Upper lobe of right lung (tissue), 1 donor: ENCODE measurements at places on chromosomes 4 and X. TPM values are rescaled to one million over a fixed set of nuclear protein-coding genes. Genes with fewer than 3 reads are reported as not detected.

- H3K36me3 ChIP-seq: no peaks in the 10 kb centered on the region
- no peak overlapping the region for H3K4me3 ChIP-seq
- H3K27me3 ChIP-seq: no peaks in the 10 kb centered on the region
These were observed 1248.7 kb downstream of the PCDH7 start for GRCh38 chr4:31968842-31969241.

GRCh38 chr4:26194764-26195163 lies 126.0 kb upstream of the RBPJ start:
- H3K27ac ChIP-seq: no peak overlapping the region
- H3K4me3 ChIP-seq: no peak overlapping the region
- H3K4me1 ChIP-seq: no peaks in the 10 kb centered on the region
- no peaks in the 10 kb centered on the region for H3K27me3 ChIP-seq
- no peaks in the 10 kb centered on the region for H3K36me3 ChIP-seq
- DNase-seq: no peak

GRCh38 chrX:18098763-18099162 lies 121.9 kb downstream of the BEND2 start:
- no peaks in the 10 kb centered on the region for H3K36me3 ChIP-seq
- H3K4me3 ChIP-seq: no peak overlapping the region
- no peak overlapping the region for H3K27ac ChIP-seq

DNA sequence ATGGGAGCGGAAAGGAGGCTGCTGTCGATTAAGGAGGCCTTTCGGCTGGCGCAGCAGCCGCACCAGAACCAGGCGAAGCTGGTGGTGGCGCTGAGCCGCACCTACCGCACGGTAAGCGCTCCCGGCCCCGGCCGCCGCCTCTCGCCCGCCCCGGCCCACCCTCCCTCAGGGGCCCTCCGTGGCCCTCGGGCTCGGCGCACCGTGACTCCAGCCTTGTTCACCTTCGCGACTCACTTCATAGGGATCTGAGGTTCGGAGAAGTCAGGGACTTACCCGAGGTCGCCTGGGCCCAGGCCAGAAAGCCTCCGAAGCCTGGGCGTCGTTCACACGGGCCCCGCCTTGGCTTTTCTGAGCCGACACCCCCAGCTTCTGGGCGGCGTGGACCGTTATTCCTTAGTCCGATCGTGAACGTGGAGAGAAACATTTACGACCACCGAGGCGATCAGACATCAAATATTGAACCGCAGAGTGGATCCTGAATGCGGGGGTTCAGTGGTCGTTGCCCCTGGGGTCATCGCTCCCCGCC lies 362 bp downstream of the NCAPG start:
- H3K27me3 ChIP-seq: no peaks in the 10 kb centered on the region
- peaks cover 37% of the 10 kb centered on the region for H3K4me1 ChIP-seq
- H3K4me3 ChIP-seq: peak overlapping the region; percentile 79
- no peaks in the 10 kb centered on the region for H3K36me3 ChIP-seq
- DNase-seq: no peak

DNA sequence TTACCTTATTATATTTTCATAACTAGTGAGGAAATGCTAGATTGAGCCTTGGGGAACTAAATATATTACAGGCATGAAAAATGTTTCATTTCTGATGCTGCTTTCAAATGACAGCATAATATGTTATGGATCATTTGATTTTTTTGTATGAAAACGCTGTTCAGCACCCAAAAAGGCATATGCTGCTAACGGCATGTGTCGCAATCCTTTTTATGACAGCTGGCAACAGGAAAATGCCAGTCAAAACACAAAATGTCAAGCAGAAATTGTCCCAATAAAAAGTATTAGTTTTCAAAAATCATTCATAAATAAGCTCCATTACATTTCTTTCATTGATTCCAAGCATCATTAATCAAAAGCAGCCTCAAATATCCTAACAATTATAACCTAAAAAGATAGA lies 1244.5 kb downstream of the PCDH7 start:
- no peaks in the 10 kb centered on the region for H3K4me1 ChIP-seq
- no peak for DNase-seq
- H3K27ac ChIP-seq: no peak overlapping the region
- H3K4me3 ChIP-seq: no peak overlapping the region
- no peaks in the 10 kb centered on the region for H3K27me3 ChIP-seq

GRCh38 chr4:165095291-165095690 lies 17.4 kb downstream of the TMEM192 start:
- no peak for DNase-seq
- no peaks in the 10 kb centered on the region for H3K27me3 ChIP-seq
- no peaks in the 10 kb centered on the region for H3K4me1 ChIP-seq
- H3K4me3 ChIP-seq: no peak overlapping the region
- H3K27ac ChIP-seq: no peak overlapping the region
- H3K36me3 ChIP-seq: peaks cover 73% of the 10 kb centered on the region

DNA sequence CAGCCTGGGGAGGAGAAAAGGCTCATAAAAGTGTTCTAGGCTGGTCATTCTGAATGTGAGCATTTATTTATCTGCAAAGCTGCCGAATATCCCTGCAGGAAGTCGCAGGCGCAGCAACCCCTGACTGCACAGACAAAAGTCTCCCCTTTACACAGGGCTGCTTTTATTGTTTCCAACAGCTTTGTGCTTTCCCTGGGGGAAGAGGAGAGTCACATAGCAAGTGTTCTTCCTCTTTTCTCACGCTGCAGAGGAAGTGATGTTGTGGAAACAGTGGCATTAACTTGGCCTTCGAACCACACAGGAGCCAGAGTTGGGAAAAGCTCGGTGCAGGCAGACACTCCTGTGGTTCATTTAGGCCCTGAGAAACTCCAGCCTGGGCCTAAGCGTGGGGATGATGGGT lies 81.5 kb upstream of the BCOR start:
- no peak overlapping the region for H3K27ac ChIP-seq
- peaks cover 5% of the 10 kb centered on the region for H3K4me1 ChIP-seq
- H3K27me3 ChIP-seq: no peaks in the 10 kb centered on the region

GRCh38 chr4:3136454-3136853 lies 62.0 kb downstream of the HTT start:
- no peaks in the 10 kb centered on the region for H3K27me3 ChIP-seq
- DNase-seq: no peak
- H3K36me3 ChIP-seq: peaks cover 94% of the 10 kb centered on the region
- H3K4me1 ChIP-seq: peaks cover 7% of the 10 kb centered on the region
- no peak overlapping the region for H3K4me3 ChIP-seq

- no peak overlapping the region for H3K27ac ChIP-seq
- H3K4me3 ChIP-seq: no peak overlapping the region
- no peaks in the 10 kb centered on the region for H3K27me3 ChIP-seq
- DNase-seq: no peak
These were observed 13.4 kb upstream of the STK32B start for GRCh38 chr4:5037553-5038551.

- no peaks in the 10 kb centered on the region for H3K36me3 ChIP-seq
- H3K27ac ChIP-seq: no peak overlapping the region
- DNase-seq: no peak
- no peaks in the 10 kb centered on the region for H3K27me3 ChIP-seq
- H3K4me1 ChIP-seq: no peaks in the 10 kb centered on the region
These were observed 441.6 kb upstream of the PITX2 start for GRCh38 chr4:111064342-111064993.

DNA sequence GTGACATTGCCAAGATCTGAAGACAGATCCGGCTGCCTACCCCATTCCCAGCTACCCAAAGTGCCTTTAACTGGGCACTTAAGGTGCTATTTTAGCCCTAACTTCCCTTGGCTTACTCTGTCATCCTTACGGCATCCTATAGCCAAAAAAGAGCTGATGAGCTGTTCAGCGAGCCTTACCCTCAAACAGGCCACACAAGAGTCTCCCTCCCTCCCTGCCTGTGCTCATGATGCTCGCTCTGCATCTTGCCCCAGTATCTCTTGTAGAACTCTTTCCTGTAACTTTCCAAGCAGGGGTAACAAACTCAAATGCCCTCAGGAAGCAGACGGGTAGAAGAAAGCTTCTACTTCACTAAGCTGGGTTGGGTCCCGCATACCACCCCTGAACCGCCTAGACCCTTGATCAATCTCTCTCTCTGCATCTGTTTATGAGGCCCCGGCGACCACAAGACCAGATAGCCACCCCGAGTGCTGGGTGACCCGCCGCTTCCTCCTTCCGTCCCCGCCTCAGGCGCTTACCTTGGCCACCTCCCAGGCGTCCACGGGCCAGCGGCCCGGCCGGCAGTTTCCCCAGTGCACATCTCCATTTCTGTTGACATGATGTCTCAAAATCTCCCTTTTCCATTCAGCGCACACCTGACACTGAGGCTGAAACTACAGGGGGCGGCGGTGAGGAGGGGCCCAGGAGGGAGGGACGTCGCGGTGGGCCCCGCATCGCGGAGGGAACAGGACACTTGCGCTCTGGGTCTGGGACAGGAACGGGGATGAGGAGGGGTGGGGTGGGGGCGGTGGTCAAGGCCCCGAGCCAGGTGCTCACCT lies 663 bp downstream of the CXorf38 start:
- peaks cover 16% of the 10 kb centered on the region for H3K4me1 ChIP-seq
- H3K27me3 ChIP-seq: no peaks in the 10 kb centered on the region
- H3K36me3 ChIP-seq: no peaks in the 10 kb centered on the region

GRCh38 chrX:50812995-50813842 lies 775 bp downstream of the SHROOM4 start:
- peak; percentile 69 for DNase-seq
- peak overlapping the region; percentile 58 for H3K4me3 ChIP-seq
- no peaks in the 10 kb centered on the region for H3K4me1 ChIP-seq
- peak overlapping the region; percentile 77 for H3K27ac ChIP-seq
- no peaks in the 10 kb centered on the region for H3K36me3 ChIP-seq

DNA sequence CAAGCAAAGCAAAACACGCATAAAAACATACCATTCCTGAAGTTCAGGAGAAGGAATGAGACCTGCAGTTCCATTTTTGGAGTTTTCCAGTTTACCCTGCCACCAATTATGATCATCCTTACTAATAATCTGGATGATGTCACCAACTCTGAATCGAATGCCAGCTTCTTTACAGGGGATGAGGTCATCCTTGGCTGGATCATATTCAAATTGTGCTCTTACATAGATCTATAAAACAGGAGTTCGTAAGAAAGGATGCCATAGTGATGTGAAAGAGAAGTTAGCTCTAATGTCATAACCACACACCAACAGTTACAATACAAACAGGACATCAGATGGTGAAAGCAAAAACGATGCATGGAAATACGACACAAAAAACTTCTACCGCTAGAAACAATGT lies 106.5 kb downstream of the NYX start:
- no peaks in the 10 kb centered on the region for H3K36me3 ChIP-seq
- no peak for DNase-seq
- H3K27me3 ChIP-seq: no peaks in the 10 kb centered on the region
- H3K27ac ChIP-seq: no peak overlapping the region
- H3K4me3 ChIP-seq: no peak overlapping the region

DNA sequence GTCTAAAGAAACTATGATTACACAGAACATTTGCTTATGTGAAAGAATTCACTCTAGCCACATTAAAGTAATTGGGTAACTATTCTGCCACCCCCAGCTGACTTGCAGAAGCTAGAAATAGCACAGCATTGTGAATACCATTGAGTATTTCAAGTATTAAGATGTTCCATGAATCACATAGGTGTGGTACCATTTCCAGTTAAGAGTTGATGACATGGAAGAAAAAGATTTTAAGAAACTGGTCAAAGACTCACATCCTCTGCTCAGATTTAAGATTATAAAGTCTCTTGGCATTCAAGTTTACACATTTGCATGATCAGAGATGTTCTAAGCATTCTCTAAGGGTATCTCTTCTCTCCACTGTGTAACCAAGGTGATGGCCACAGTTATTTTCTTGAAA lies 287.5 kb downstream of the CAMK2D start:
- H3K36me3 ChIP-seq: no peaks in the 10 kb centered on the region
- no peaks in the 10 kb centered on the region for H3K27me3 ChIP-seq
- no peak overlapping the region for H3K27ac ChIP-seq
- H3K4me1 ChIP-seq: peaks cover 8% of the 10 kb centered on the region
- no peak overlapping the region for H3K4me3 ChIP-seq

DNA sequence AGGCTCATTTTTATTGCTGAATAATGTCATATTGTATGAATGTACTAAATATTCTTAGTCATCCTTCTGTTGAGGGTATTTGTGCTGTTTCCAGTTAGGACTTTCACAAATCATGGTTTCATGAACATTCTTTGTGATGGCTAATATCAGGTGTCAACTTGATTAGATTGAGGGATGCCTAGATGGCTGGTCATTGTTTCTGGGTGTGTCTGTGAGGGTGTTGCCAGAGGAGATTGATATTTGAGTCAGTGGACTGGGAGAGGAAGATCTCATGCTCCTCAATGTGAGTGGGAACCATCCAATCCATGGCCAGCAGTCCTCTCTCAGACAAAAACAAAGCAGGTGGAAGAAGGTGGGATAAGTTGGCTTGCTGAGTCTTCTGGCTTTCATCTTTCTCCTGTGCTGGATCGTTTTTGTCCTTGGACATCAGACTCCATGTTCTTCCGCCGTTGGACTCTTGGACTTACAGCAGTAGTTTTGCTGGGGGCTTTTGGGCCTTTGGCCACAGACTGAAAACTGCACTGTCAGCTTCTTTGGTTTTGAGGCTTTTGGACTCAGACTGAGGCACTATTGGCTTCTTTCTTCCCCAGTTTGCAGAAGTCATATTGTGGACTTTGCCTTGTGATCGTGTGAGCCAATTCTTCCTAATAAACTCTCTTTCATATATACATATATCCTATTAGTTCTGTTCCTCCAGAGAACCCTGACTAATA lies 11.9 kb upstream of the HS3ST1 start:
- no peaks in the 10 kb centered on the region for H3K27me3 ChIP-seq
- no peak overlapping the region for H3K27ac ChIP-seq
- no peaks in the 10 kb centered on the region for H3K4me1 ChIP-seq

GRCh38 chr4:159363361-159363760 lies 260.5 kb downstream of the RAPGEF2 start:
- peaks cover 31% of the 10 kb centered on the region for H3K36me3 ChIP-seq
- H3K27ac ChIP-seq: no peak overlapping the region
- no peaks in the 10 kb centered on the region for H3K4me1 ChIP-seq
- no peaks in the 10 kb centered on the region for H3K27me3 ChIP-seq

DNA sequence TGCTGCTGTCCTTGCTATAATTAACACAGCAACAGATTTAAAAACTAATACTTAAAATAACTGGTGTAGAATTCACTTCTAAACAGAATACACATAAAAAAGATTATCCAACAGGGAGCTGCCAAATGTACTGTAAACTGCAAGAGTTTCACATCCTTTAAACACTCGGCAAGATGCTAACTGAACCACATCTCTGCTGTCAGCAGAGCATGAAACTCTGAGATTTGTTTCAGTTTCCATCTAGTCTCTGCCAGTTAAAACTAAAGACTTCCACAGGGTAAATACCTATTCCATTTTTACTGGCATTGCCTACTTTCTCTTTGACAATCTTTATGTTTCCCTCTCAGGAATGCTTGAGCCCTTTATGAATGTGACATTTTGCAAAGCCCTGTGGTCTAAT lies 127.7 kb downstream of the SLC7A11 start:
- no peak overlapping the region for H3K27ac ChIP-seq
- DNase-seq: no peak
- no peaks in the 10 kb centered on the region for H3K36me3 ChIP-seq
- no peaks in the 10 kb centered on the region for H3K4me1 ChIP-seq

Gene TBC1D8B
- total RNA-seq: 8.4 TPM

Gene SULT1E1
- total RNA-seq: 1.4 TPM

Gene LRPAP1
- total RNA-seq: 195 TPM

Gene CNGA1
- total RNA-seq: not detected

Gene TTC29
- not detected for total RNA-seq

Gene IL13RA1
- total RNA-seq: 74.2 TPM

Gene S100G
- not detected for total RNA-seq

Gene FAM236D
- total RNA-seq: not detected
